ENCODE measurements at places on chromosomes 2 and 18.

DNA sequence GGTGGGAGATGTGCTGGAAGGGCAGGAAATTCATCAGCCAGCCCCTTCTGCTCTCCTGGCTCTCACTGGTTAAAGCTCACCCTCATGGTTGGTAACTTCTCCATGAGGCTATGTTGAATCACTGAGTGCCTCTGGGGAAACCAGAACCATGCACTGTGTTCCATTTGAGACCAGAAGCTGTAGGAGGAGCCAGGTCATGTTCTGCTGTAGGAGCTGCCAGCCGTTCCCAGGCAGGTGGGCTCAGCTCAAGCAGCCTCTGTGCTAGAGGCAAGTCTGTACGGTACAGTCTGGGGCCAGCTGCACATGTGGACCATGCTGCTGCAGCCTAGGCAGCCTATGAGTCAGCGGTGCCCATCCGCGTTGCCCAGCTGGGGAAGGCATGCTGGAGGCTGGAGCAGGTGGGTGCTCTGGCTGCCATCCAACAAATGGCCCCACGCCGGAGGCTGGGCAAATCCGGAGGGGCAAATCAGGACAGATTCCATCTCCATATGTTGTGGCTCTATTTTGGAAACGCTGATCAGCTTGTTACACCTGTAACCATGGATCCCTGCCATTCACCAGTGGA lies 22.0 kb upstream of the KCNF1 start:
- peak; percentile 44 for DNase-seq

GRCh38 chr2:28162564-28162963 lies 230.1 kb upstream of the FOSL2 start:
- DNase-seq, result no peak

DNA sequence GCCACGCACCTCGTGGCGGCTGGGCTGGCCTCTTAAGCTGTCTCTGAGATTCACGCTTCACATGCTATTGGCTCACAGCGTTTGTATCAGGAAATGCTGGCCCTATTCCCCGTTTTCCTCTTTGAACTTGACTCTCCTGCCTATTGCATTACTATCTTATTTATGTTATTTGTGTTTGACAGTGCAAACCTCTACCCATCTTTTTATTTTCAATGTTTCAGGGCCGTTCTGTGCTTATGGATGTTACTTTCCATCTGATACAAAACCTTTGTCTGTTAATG lies 149.9 kb upstream of the TWIST2 start:
- DNase-seq, result no peak

DNA sequence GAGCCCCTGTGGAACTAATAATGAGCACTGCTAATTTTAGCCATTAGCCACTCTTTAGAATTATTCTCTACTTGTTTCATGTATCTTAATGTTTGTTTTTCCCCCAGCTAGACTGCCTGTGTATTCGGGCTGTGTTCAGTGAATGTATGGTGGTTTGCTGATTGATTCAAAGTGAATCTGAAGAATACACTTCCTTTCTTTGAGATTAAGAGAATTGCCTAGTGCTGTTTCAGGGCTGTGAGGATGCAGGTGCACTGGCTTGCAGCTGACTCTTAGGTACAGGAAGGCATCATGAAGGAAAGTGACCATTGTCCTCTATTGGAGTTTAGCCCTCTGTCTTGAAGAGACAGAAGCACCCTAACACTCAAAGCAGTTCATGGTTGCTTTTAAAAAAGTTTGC lies 138.7 kb downstream of the CERS6 start:
- no peak for DNase-seq

- DNase-seq, result no peak
Observed at GRCh38 chr18:49160079-49160930, 209.5 kb upstream of the SMAD7 start.

GRCh38 chr2:75367401-75367800 lies 168.1 kb upstream of the TACR1 start:
- DNase-seq, result peak; percentile 29

DNA sequence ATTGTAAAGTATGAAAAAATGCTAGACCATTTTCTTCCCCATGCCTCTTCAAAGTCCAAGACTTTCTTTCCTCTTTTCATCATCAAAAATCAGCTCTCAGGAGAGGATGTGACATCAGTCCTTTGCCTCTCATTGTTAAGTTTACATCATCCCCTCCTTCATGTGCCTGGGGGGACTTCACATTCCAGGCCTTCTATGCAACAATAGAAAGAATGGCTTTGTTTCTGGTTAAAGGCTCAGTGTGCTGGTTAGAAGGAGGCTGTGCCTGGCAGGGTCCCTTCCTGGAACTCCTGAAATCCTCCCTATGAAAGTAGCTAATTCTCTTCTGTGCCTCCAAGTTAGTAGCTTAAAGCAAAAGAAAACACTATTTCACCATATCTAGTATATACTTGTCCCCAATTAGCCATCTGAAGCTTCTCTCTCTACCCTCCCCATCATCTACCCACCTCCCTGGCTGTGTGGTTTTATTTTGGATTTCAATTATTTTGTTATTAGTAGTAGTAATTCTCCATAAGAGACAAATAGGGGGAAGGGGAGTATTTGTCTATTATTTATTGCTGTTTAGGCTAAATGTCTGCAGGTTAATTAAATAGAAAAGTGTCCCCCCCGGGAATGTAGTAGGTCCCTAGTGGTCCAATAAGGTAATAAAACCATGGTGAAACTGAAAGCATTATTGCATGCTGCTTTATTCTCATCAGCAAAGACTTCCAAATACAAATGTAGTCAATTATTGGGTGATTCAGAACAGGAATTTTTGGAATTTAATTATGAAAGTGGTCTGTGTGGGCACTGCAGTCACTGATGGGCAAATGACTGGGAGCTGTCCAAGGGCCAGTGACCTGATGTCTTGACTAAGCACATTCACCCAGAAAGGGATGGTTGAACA lies 69.0 kb downstream of the CPO start:
- DNase-seq, result no peak

GRCh38 chr2:237257471-237257951 lies 156.5 kb downstream of the COL6A3 start:
- DNase-seq, result no peak

DNA sequence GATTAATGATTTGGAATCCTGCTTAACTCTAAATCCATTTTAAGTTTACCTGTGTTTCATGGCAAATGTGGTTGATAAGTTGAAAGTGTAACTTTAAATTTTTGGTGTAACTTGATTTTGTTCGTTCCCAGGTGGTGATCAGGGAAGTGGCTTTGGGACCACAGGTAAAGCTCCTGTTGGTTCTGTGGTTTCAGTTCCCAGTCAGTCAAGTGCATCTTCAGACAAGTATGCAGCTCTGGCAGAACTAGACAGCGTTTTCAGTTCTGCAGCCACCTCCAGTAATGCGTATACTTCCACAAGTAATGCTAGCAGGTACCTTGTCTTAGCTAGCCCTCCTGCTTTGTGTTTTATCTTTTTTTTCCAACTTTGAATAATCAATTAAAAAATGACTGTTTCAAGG lies 62.8 kb downstream of the AGFG1 start:
- DNase-seq, result no peak

DNA sequence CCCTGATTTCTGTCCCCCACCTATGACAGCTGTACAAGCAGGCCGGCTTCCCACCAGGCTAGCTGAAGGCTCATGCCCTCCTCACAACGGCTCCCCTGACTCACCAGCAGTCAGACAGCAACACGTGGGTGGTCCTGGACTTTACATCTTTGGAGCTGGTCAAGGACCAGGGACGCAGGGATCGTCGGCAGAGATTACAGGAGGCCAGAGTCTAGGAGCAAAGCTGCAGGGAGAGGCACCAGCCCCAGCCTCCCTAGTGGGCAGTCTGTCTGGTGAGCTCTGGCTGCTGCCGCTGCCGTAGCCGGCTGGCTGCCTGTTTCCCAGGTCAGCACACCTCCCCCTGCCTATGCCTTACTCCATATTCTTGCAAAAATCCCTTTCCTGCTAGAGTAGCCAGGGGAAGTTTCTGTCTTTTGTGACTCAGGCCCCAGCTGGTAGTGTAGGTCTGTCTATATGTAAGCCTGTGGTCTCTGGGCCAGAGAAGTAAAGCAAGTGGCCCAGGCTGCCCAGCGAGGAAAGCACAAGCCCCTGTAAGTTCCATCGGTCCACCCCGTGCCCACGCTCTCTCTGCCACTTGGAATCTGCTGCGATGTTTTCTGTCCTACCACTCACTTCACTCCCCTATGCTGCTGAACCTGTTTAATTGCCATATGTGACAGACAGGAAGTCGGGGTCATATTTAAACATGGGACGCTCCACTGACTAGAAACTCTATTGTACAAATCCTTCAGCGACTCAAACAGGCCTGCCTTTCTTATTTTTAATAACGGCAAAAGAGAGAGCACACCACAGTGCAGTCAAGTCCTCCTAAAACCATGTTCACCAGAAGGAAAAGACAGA lies 2.4 kb upstream of the ARHGEF4 start:
- no peak for DNase-seq

GRCh38 chr18:32372381-32373061 lies 98.2 kb downstream of the GAREM1 start:
- peak; percentile 86 for DNase-seq

- no peak for DNase-seq
Observed at GRCh38 chr2:167294776-167295140, 406.5 kb downstream of the XIRP2 start.

GRCh38 chr2:83959266-83959665 lies 499.8 kb downstream of the SUCLG1 start:
- no peak for DNase-seq

- no peak for DNase-seq
Observed at GRCh38 chr2:19801367-19802080, 100.3 kb downstream of the TTC32 start.

- no peak for DNase-seq
Observed at GRCh38 chr2:238999291-238999741, 151.4 kb downstream of the TWIST2 start.

GRCh38 chr18:67216846-67217245 lies 299.7 kb downstream of the DSEL start:
- DNase-seq, result no peak

GRCh38 chr2:228599781-228600180 lies 418.3 kb upstream of the SPHKAP start:
- DNase-seq, result no peak

DNA sequence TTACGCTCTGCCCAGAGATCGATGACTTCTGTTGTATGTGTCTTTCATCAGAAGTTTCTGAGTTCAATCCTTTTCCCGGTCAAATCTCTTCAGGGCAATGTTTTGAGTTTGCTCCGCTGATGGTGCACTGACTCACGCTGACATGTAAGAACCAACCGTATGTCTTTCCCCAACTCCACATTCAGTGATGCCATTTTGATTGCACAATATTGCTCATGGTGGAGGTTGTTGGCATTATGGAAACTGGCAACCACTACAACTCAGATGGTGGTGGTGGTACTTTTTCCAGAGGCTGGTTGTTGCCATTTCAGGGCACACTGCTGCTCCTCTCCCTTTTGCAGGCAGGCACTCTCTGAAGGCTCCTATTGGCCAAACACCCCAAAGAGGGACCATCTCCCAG lies 751.5 kb downstream of the DCDC2C start:
- no peak for DNase-seq

GRCh38 chr2:173755798-173756197 lies 209.4 kb downstream of the SP3 start:
- DNase-seq, result no peak

- DNase-seq, result no peak
Observed at GRCh38 chr18:37572736-37573135, 7.1 kb upstream of the CELF4 start.

- DNase-seq, result no peak
Observed at GRCh38 chr2:39739386-39739785, 39.7 kb downstream of the THUMPD2 start.

GRCh38 chr2:202172439-202173211 lies 65.8 kb downstream of the SUMO1 start:
- DNase-seq, result no peak

DNA sequence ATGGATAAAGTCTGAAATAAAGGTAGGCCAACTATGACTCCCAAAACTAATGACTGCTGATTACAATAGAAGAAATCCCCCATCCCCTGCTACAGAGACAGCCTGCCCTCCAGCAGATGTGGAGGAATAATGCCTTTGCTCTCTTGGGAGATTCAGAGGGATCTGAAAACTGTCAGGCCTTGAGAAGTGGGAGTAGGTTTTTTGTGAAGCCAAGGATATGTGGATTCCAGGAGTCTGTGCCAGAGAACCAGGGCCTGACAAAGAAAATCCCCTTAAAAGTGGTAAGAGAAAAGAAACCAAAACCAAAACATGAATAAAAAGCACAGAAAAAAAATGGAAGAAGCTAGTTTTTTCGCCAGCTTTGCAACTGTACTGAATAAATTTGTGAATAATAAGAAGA lies 397.6 kb downstream of the ZNF521 start:
- no peak for DNase-seq

DNA sequence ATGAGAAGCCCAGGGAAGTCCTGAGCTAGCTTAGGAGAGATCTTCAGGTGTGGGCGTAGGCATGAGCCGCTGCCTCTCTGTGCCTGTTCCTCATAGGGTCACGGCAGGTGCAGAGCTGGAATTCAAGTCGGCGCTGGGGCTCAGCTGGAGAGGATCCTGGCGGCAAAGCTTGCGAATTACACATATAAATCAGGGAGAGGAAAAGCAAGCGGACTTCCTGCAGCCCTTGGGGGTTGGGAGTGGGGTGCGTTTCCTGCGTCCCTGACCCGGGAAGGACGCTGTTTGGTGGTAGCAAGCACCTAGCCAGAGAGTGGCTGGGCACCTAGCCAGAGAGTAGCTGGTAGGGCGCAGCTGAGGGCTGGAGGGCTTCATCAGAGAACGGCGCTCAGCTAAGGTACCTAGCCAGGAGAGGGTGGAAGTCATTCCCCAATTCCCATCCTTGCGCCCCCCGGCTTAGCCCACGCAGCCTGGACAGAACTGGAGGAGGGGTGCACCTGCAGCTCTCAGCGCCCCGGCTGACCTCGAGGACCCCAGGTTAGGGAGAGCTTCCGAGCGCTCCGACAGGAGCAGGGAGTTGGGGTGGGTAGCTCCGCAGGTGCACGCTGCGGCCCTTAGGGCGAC lies 459 bp upstream of the EFR3B start:
- peak; percentile 74 for DNase-seq

- peak; percentile 38 for DNase-seq
Observed at GRCh38 chr2:51795248-51795888, 763.4 kb upstream of the NRXN1 start.

DNA sequence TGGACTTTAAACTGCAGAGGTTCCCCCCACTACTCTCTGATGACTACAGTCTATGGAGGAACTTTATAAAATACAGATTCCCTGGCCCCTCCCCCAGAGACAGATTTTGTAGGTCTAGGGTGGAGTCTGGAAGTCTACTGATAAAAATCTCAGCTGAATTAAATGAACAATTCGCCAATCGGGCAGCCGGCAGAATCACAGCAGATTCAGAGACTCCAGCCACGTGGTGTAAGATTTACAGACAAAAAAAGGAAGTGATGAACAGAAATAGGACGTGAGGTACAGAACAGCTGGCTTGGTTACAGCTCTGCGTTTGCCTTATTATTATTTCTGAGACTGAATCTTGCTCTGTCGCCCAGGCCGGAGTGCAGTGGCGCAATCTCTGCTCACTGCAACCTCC lies 21.4 kb upstream of the MTA3 start:
- no peak for DNase-seq

GRCh38 chr18:25192065-25192464 lies 159.9 kb downstream of the ZNF521 start:
- DNase-seq, result no peak

GRCh38 chr2:122029945-122030344 lies 274.5 kb downstream of the TSN start:
- DNase-seq, result no peak

Data from NCI-H774 (cell line).